ENCODE measurements at places on chromosomes 6 and 20.

GRCh38 chr6:143611580-143611979 is 66.2 kb upstream of the PHACTR2 start:
- DNase-seq = no peak

DNA sequence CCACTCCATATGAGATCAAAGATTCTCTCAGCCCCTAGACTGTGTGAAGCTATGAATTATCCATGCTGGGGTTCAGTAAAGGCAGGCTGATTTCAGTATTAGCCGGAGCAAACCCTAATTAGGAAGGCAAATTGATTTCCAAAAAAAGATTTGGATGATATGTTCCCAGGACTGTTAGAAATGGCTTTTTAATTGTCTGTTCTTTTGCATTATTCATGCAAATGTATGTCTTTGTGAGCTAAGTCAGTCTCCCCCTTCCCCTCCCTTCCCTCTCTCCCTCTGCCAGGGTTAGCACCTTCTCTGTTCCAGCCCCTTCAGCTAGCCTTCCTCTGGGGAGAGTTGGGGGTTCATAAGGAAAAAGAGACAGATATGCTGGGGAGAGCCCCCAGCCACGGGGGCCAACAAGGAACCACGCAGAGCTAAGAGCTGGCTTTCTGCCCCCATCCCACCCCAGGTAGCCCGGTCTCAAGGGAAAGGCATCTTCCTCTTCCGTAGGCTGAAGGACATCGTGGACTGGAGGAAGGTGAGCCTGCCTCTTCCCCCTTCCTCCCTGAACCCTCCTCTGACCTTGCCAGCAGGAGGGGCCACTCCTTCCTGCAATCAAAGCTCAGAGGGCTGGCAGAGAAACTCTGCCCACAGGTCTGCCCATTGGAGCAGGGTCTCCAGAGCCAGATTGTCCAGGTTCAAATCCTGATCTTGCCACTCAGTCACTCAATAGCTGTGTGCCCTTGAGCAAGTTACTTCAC is 32.3 kb downstream of the PDRG1 start:
- no peak for DNase-seq

- no peak for DNase-seq
Measured at GRCh38 chr6:1099264-1099663, 212.6 kb upstream of the FOXQ1 start.

- DNase-seq = no peak
Measured at GRCh38 chr6:138035070-138035469, 72.1 kb downstream of the PERP start.

Data from stimulated activated CD8-positive, alpha-beta memory T cell treated with anti-CD3 and anti-CD28 coated beads, Interleukin-7, amount 100 ng/mL, for 48 hours (primary cell).